ENCODE measurements at places on chromosomes 7 and 10.

- no peak for DNase-seq
These were observed 41.0 kb upstream of the TSPAN12 start for GRCh38 chr7:120898715-120899499.

DNA sequence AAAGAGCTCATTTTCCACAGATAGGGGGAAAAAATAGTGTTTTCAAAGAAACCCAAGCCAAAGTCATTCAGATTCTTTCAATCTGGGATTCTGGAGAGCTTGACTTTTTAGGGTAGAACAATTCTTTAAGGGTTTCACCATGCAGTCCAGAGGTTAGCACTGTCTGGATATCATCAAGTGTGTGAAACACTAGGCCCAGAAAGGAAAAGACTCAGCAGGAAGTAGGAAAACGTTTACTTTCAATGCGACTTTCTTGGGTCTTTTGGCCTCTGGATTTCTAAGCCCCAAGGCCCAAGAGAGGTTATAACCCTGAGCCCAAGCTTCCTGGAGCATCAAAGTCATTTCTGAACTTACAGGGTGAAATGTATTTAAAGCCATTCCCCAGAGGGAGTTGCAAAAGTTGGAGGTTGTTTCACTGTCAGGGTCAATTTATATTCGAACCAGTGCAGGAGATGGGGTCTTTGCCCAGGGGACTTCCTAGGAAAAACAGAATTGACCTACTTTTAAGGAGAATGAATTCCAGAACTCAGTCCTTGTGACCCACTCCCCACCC is 158.0 kb downstream of the C7orf25 start:
- no peak for DNase-seq

GRCh38 chr7:155725006-155725355 is 80.5 kb downstream of the RBM33 start:
- no peak for DNase-seq

DNA sequence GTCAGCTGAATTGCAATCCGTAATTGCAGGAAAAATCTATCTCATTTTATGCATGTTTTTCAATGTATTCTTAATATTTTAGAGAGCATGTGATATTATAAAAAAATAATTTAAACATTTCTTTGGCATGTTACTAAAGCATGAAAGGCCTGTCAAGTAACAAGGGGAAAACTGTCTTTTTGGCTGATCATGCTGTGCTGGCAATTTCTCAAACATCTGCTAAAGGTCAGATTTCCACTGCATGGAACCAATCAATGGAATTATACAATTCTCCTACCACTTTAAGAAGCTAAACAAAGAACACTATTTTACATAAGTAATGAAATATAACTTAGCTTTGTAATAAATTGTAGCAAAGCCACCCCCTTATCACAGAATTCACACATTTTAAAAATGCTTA is 49.4 kb downstream of the JMJD1C start:
- DNase-seq, result no peak

DNA sequence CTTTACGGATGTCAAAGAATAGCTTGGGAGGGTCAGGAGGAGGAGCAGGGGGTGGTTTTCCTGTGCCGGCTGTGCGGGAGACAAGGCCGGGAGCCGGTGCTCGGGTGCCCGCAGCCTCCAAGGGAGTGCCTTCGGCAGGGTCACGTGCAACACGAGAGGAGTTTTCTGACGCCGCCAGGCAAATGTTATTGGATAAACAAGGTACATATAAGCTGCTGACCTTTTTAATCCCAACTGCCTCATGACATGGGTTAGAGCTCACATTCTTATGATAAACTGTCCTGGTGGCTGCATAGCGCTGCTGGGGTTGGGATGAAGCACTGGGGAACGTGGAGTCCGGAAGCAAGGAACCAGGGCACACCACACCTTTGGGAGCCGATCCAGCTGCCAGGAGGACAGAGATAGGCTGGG is 124.8 kb upstream of the PDLIM1 start:
- DNase-seq, result no peak
